Breast epithelium (tissue), 4 donors: ENCODE measurements at places on chromosomes 2 and 18. TPM values are rescaled to one million over a fixed set of nuclear protein-coding genes. Genes with fewer than 3 reads are reported as not detected.
A peak's percentile ranks its signal among the peaks of the same experiment; 100 is the strongest.

LAPTM4A gene
- total RNA-seq, result 264 TPM

KCNS3 gene
- total RNA-seq, result 61.6 TPM

UGT1A8 gene
- not detected for total RNA-seq

- no peaks in the 10 kb centered on the region for H3K4me1 ChIP-seq
- no peaks in the 10 kb centered on the region for H3K27me3 ChIP-seq
- DNase-seq, result no peak
Measured at GRCh38 chr18:78861706-78862105, 117.9 kb upstream of the SALL3 start.

GRCh38 chr2:221527776-221528309 lies 44.3 kb downstream of the EPHA4 start:
- no peaks in the 10 kb centered on the region for H3K4me1 ChIP-seq
- H3K27me3 ChIP-seq, result no peaks in the 10 kb centered on the region
- no peak overlapping the region for H3K4me3 ChIP-seq
- DNase-seq, result no peak

GRCh38 chr2:199439066-199439465 lies 18.7 kb downstream of the SATB2 start:
- no peak overlapping the region for H3K27ac ChIP-seq
- DNase-seq, result no peak
- H3K4me3 ChIP-seq, result no peak overlapping the region
- H3K27me3 ChIP-seq, result no peaks in the 10 kb centered on the region
- H3K36me3 ChIP-seq, result no peaks in the 10 kb centered on the region

DNA sequence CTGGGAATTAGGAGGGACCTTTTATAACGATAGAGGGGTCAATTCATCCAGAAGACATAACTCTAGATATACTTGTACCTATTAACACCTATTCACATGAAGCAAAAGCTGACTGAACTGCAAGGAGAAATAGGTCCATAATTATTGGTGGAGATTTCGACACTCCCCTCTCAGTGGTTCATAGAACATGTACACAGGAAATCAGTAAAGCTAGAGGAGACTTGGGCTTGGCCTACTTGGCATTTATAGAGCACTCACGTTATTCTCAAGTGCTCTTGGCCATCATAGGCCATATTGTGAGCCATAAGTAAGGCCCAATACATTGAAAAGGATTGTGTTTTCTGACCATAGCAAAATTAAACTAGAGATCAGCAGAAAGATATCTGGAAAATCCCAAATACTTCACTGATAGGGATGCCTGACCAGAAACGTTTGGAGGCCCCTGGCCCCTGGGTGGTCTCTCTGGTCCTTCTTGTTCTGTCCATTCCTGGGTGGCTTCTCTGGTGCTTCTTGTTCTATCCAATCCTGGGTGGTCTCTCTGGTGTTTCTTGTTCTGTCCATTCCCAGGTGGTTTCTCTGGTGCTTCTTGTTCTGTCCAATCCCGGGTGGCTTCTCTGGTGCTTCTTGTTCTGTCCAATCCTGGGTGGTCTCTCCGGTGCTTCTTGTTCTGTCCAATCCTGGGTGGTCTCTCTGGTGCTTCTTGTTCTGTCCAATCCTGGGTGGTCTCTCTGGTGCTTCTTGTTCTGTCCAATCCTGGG lies 49.0 kb downstream of the SNED1 start:
- H3K27me3 ChIP-seq, result no peaks in the 10 kb centered on the region
- H3K4me1 ChIP-seq, result no peaks in the 10 kb centered on the region
- DNase-seq, result peak; percentile 2
- H3K36me3 ChIP-seq, result no peaks in the 10 kb centered on the region

- H3K27ac ChIP-seq, result no peak overlapping the region
- no peak for DNase-seq
- H3K36me3 ChIP-seq, result no peaks in the 10 kb centered on the region
- no peaks in the 10 kb centered on the region for H3K27me3 ChIP-seq
- no peak overlapping the region for H3K4me3 ChIP-seq
Measured at GRCh38 chr2:224366267-224366844, 35.6 kb downstream of the FAM124B start.

DNA sequence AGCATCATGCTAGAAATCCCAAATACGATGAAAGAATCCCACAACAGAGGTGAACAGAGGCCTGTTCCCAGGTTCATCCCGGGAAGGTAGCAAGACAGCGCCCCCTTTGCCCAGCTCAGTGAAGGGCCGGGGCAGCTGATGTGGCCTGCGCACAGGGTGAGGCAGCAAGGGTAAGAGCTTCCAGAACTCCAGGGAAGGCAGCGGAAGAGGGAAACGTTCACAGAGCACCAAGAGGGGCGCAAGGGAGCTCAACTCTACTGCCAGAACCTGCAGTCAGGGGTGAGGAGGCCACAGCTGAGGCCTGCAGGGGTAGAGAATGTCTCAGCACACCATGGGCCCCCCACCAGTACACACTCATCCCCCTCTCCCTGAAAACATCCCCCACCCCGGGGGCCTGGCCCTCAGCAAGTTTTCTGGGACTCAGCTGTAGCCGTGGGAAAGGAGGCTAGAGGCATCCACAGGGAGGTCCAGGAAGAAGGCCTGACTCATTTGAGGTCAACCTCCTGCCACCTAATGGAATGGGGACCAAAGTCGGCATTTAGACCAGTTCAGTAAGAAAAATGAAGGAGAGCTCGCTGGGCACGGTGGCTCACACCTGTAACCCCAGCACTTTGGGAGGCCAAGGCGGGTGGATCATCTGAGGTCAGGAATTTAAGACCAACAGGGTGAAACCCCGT lies 95.6 kb upstream of the ASAP2 start:
- no peaks in the 10 kb centered on the region for H3K27me3 ChIP-seq
- H3K4me3 ChIP-seq, result no peak overlapping the region
- H3K4me1 ChIP-seq, result no peaks in the 10 kb centered on the region
- H3K36me3 ChIP-seq, result no peaks in the 10 kb centered on the region
- no peak for DNase-seq

- H3K27ac ChIP-seq, result peak overlapping the region; percentile 79
- no peaks in the 10 kb centered on the region for H3K36me3 ChIP-seq
- H3K4me3 ChIP-seq, result peak overlapping the region; percentile 99
- DNase-seq, result no peak
- H3K4me1 ChIP-seq, result no peaks in the 10 kb centered on the region
Measured at GRCh38 chr18:76495435-76496193, 572 bp upstream of the ZNF516 start.

GRCh38 chr2:2326068-2327040 lies 4.7 kb downstream of the MYT1L start:
- no peak overlapping the region for H3K27ac ChIP-seq
- no peak overlapping the region for H3K4me3 ChIP-seq
- no peaks in the 10 kb centered on the region for H3K4me1 ChIP-seq
- DNase-seq, result no peak
- no peaks in the 10 kb centered on the region for H3K27me3 ChIP-seq

DNA sequence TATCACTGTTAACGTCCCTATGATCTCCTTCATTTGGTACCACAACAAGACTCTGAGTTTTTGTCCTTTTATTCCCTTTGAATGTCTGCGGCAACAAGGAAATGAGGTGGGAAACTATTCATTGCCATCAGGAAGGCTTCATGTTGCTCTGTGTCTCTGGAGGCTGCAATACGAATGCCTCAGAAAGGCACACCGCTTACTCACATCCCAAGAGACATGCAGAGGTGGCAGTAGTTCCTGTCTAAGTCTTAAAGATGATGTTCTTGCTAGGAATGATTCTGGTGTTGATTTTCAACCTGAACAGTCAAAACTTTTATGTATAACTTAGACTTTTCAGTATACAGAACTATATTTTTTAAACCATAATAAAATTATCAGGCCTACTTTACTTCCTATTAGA lies 24.0 kb downstream of the CNTNAP5 start:
- H3K27ac ChIP-seq, result no peak overlapping the region
- no peaks in the 10 kb centered on the region for H3K36me3 ChIP-seq
- no peak overlapping the region for H3K4me3 ChIP-seq

GRCh38 chr18:67731851-67732250 lies 215.3 kb upstream of the DSEL start:
- no peaks in the 10 kb centered on the region for H3K36me3 ChIP-seq
- no peak for DNase-seq
- H3K27ac ChIP-seq, result no peak overlapping the region
- no peak overlapping the region for H3K4me3 ChIP-seq
- no peaks in the 10 kb centered on the region for H3K27me3 ChIP-seq
- no peaks in the 10 kb centered on the region for H3K4me1 ChIP-seq
